ENCODE measurements at places on chromosomes 4 and X.

GRCh38 chr4:7645956-7646355 lies 211.2 kb upstream of the PSAPL1 start:
- no peak for DNase-seq

DNA sequence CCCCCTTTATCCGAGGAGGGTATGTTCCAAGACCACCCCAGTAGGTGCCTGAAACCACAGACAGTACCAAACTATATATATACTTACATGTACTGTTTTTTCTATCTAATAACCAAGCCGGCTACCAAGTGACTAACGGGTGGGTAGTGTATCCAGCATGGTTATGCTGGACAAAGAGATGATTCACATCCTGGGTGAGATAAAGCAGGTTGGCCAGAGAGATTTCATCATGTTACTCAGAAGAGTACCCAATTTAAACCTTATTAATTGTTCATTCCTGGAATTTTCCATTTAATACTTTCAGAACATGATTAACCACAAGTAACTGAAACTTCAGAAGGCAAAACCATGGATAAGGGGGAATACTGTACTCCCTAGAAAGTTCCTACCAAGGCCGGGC lies 46.5 kb downstream of the RFC1 start:
- no peak for DNase-seq

GRCh38 chr4:59925290-59925689 lies 1274.8 kb upstream of the ADGRL3 start:
- DNase-seq = no peak

DNA sequence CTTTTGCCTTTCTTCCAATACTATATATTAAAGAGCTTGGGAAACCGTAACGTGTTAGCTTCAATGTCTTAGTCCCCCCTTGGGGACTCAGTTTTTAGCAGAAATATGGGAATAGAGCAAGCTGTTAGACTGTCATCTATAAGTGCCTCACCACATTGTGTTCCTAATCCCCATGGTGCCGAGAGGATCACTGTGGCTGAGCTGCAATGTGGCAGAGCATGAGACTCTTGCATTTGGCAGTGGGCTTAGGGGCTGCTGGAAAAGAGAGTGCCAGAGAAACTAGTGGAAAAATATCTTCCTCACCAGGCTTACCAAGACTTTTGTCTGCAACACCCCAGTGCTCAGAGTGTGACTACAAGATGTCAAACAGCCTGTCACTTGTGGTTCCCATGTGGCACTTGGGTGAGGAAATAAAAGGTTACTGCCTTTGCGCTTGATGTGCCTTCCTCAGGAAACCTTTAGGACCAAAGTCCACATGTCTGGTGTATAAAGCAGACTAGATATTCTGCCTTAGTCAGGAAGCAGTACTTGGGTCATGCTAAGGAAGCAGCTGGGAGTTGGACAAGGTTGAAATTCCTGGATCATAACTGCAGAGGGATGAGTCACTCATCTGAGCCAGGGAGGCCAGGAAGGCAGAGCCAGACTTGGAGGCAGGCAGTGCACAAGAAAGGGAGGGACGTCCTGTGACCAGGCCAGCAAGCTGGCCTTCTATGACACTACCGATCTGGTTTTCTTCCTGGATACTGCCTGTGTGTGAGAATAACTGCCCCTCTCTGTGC lies 9.7 kb upstream of the MAGEA4 start:
- no peak for DNase-seq

DNA sequence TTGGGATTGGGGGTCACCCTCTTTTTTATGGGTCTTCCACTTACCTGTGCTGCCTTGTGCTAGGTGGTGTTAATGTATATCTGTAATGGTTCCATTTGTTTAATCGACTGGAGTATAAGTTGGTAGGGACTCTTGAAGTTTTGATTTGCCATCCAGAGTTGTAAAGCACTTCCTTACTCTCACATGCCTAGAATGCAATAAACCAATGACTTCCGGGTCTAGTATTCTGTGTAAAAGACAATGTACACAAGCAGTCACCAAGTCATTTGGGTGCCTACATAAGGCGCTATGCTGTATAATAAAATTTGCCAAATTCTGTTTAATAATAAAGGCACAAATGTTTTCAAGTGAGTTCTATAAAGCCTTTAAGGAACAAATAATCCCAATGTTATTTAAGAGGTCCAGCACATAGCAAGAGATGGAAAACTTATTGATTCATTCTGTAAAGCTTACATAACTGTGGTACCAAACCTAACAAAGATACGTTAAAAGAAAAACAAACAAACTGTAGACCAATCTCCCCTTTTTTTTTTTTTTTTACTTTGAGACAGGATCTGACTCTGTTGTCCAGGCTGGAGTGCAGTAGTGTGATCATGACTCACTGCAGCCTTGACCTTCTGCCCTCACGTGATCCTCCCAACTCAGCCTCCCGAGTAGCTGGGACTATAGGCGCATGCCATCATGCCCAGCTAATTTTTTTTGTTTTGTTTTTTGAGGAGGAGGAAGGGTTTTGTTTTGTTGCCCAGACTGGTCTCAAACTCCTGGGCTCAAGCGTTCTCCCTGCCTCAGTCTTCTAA lies 41.5 kb upstream of the HPRT1 start:
- no peak for DNase-seq

GRCh38 chr4:140497747-140498636 lies at the start of gene MGAT4D:
TSS of gene MGAT4D (minus strand) at chr4:140498293. CDS start at chr4:140498222, 71 bp downstream.
- DNase-seq = no peak
